ENCODE measurements at places on chromosomes 12 and 14.
A peak's percentile ranks its signal among the peaks of the same experiment; 100 is the strongest.

DNA sequence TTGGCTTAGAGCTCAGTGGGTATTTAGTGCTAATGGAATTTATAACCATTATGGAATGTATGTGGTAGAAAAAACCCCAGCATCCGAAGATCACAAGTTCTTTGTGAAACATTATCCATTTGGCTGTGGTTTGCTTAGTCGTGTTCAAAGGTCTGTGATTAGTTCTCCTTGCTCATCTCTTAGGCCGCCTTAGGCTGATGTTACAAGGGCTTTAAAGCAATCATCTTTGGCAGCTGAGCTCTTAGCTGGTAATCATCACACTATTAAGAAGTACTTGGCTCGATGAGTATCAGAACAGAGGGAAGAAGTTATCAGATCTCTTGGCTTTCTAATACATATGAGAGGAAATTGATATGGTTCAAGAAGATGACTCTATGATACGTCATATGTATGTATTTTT lies 124.1 kb upstream of the E2F7 start:
- no peak for DNase-seq

DNA sequence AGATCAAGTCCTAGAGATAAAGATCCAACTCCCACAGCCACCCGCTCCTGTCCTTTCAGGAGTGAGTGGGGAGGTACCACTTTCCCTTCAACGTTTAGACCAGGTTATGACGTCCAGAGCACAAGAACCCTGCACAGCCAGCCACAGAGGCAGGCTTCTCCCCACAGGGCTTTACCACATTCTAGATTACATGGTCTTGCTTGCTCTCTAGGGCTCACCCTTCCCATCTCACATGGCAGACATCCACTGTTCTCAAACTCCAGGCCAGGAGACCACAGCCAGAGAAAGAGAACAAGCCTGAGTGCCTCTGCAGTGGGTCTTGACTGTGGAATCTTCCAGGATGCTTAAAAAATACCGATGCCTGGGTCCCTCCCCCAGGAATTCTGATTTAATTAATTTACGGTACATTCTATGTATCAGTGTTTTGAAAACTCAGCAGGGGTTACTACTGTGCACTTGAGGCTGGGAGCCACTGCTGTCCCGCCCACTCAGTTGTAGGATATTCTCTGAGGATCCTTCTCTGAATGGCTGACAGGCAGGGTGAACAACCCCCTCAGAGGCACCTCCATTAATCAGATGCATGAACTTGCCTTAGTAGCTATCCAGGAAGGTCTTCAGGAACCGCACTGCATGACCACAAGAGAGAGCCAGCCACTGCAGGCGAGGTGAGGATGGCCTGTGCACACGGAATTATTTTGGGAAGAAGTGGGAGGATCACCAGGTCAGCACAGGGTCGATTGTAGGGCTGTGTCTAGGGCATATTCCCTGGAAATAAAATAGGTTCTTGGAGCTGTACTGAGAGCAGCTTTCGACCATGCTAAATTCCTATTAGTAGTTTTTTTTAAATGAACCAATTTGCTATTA lies 21.5 kb upstream of the SOCS2 start:
- DNase-seq, result no peak

- no peak for DNase-seq
Measured at GRCh38 chr12:79098530-79098929, 234.0 kb downstream of the SYT1 start.

- DNase-seq, result no peak
Measured at GRCh38 chr12:78473136-78473535, 391.4 kb upstream of the SYT1 start.

DNA sequence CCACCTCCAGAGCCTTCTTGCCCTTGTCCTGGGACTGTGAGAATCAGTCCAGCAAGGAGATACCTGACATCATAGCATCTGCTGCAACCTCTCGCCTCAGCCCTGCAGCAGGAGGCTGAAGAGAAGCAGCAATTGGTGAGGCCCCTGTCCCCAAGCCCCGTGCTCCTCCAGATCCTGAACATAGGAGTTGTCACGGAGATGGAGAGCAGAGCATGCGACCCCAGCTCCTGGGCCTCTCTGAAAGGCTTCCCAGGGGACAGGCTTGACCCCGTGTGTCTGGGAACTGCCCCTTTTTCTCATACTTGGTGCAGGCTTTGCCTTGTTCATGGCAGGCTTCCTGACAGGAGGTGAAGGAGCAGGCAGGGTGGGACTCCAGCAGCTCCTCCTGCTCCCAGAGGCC lies 127.7 kb upstream of the PZP start:
- no peak for DNase-seq

GRCh38 chr12:84950971-84951546 lies 38.5 kb upstream of the SLC6A15 start:
- DNase-seq, result no peak

DNA sequence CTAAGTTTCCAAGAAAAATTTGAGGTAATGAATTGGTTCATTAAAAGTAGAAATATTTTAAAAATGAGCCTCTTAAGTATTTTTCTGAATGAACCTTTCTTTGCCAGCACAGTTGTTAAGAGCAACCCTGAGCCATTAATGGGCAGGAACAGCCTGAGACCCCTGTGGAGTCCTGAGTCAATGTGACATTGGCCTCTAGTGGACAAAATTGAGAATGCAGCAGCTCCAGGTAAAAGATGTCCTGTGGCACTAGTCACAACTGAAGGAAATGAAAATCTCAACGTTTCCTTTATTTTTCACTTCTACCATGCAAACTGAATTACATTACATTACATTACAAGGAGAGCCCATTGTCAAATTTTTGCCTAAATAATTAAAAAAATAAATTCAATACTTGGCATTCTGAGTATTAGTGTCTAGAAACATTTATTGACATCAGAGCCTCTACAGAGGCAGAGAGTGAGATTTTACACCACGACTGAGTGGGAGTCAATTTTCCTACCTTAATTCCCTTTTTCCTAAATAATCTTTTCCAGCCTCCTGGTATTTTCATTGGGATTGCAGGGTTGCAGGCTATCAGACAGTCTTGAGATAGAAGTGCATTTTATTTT lies 135.7 kb downstream of the PPM1H start:
- DNase-seq, result peak; percentile 15

- no peak for DNase-seq
Measured at GRCh38 chr12:27818401-27818918, 38.4 kb upstream of the MANSC4 start.

DNA sequence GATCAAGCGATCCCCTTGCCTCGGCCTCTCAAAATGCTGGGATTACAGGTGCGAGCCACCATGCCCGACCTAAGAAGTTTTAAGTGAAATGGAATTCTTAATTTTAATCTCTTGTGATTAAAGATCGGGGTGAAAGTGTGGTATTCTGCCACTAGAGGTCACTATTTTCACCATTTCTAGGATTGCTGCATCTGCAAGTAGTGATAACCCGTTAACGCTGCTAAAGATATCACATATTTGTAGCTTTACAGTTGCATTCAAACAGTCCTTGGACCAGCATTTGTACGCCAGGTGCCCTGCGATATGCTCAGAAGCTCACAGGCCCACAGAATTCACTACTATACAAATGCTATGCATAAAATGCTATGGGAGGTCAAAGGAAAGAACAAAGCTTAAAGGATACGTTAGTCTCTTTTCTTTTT lies 19.3 kb downstream of the CCDC62 start:
- DNase-seq, result no peak

- no peak for DNase-seq
Measured at GRCh38 chr12:132426349-132427173, 63.4 kb upstream of the FBRSL1 start.

- no peak for DNase-seq
Measured at GRCh38 chr12:23540572-23540971, 408.9 kb downstream of the SOX5 start.

- no peak for DNase-seq
Measured at GRCh38 chr12:132881818-132882217, 5.6 kb downstream of the CHFR start.

- no peak for DNase-seq
Measured at GRCh38 chr14:104462651-104463630, 116.6 kb upstream of the C14orf180 start.

- DNase-seq, result no peak
Measured at GRCh38 chr12:17206553-17206952, 600.6 kb upstream of the LMO3 start.

DNA sequence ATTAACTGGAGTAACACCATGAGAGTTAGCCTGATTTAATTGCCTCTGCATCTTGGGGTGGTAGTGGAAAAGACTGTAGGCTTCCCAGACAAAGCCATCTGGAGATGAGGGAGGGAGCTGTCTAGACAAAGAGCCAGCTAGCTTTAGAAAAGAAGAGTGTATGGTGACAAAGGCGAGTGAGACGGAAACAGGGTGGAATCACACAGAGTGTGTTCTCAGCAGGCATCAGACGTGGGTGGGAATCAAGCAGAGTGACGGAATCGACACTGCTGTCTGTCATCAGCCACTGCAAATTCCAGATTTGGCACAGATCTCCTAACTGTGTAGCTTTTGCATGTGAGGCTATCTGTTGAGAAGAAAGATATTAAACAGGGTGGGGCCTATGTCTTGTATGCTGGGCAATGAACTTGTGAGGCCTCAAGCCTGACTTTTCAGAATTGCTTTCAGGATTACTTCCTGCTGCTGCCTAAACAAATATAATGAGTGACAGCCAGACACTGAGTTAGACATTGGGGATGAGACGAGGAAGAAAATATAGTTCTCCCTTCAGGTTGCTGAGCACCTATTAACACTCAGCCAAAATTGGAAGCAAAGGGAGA lies 236.5 kb upstream of the GRIP1 start:
- DNase-seq, result no peak

DNA sequence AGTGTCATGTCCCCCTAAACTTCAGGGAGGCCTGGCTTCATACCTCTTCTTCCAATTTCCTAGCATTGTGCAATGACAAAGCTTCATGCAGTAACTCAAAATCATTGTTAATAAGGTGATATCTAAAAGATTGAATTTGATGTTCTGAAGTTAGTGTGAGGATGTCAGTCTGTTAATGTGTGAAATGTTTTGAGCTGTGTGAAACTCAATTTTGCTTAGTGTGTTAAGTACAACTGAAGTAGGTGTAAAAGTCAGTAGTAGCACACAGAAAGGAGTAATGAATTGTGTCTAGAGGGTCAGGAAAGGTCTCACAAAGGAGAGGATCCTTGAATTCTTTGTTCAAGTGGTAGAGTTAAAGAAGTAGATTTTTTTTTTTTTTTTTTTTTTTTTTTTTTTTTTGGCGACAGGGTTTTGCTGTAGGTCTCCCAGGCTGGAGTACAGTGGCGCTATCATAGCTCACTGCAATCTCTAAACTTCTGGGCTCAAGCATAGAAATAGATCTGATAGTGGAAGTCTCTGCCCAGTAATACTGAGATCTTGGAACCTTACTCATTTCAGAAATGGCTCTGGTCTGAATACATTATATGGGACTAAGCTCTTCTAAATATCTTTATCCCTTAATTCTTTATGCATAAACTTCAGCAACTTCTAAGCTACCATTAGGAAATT lies 63.9 kb downstream of the FUT8 start:
- DNase-seq, result no peak

- no peak for DNase-seq
Measured at GRCh38 chr12:50017641-50018040, 7.7 kb downstream of the RACGAP1 start.

DNA sequence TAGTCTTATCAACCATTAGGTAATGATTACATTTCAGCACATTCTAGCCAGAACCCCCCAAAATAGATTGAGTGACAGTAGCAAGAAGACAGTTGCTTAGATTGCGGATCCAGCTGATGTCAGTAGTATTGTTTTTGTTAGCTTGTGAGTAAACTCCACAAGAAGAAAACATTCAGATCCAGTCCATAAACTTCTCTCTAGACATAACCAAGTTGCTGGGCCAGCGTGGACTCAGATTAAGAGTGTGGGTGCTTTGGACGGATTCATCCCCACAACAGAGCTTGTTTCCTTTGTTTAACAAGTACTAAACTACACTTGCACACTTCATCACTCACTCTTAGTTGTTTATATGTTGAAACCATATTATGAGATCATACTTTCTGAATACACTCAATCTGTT lies 293.4 kb downstream of the NPAS3 start:
- DNase-seq, result no peak

DNA sequence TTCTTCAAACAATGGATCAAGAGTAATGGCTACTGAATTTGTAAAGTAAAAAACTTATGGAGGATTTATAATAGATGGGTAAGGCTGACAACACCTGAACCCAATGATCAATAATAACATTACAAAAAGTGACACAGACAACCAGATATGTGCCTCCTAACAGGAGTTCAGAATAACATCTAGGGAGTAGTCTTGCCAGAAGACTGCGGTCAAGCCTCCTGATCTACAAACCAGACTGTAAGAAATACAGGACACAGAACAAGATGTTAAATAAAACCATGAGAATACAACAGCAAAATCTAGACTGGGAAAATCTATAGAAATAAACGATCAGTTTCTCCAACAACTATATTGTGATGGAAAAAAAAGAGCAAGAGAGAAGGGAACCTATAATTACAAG lies 262.6 kb upstream of the TMTC1 start:
- DNase-seq, result no peak

GRCh38 chr14:24908592-24909236 lies 141.2 kb downstream of the STXBP6 start:
- DNase-seq, result no peak

DNA sequence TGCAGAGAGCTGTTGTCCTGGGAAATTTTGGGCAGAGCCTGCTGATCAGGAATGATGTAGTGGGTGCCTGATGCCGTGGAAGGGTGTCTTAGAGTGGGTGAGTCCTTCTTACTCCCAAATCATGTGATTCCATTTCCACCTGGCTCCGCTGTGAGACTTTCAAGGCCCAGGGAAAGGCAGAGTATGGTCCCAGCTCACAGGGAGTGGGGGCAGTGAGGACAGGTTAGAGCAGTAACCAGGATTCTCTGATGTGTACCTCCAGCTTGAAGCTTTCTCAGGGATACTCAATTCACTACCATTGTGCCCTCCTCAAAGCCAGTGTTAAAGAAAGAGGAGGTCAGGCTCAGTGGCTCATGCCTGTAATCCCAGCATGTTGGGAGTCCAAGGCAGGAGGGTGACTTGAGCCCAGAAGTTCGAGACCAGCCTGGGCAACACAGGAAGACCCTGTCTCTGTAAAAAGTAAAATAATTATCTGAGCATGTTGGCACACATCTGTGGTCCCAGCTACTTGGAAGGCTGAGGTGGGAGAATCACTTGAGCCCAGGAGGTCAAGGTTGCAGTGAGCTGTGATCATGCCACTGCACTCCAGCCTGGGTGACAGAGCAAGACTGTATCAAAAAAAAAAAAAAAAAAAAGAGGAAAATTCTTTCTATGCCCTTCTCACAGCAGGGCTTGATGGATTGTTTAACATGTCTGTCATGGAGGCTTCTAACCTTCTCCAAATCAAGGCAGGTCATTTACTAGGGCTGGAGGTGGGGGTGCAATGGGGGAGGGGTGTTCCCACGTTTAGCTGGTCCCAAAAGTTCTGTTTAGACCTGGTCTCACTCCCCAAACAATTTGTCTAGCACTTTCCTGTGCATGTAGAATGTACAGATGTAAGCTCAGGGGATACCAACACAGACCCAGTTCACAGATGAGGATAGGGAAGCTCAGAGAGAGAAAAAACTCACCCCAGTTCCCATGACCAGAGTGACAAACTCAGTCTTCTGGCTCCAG lies 12.5 kb upstream of the IQSEC3 start:
- no peak for DNase-seq

Measured in stimulated activated CD8-positive, alpha-beta memory T cell treated with anti-CD3 and anti-CD28 coated beads, Interleukin-15, amount 100 ng/mL, for 4 hours (primary cell).